Mesenteric fat pad (tissue), 1 donor: ENCODE measurements at places on chromosomes 11 and 22. TPM values are rescaled to one million over a fixed set of nuclear protein-coding genes. Genes with fewer than 3 reads are reported as not detected.

GRCh38 chr11:17991783-17992433 is 20.9 kb downstream of the SERGEF start:
- DNase-seq, result no peak

- no peak for DNase-seq
Observed at GRCh38 chr11:65651589-65652510, 10.9 kb downstream of the RELA start.

- no peak for DNase-seq
Observed at GRCh38 chr11:86099874-86100273, 31.0 kb upstream of the PICALM start.

DNA sequence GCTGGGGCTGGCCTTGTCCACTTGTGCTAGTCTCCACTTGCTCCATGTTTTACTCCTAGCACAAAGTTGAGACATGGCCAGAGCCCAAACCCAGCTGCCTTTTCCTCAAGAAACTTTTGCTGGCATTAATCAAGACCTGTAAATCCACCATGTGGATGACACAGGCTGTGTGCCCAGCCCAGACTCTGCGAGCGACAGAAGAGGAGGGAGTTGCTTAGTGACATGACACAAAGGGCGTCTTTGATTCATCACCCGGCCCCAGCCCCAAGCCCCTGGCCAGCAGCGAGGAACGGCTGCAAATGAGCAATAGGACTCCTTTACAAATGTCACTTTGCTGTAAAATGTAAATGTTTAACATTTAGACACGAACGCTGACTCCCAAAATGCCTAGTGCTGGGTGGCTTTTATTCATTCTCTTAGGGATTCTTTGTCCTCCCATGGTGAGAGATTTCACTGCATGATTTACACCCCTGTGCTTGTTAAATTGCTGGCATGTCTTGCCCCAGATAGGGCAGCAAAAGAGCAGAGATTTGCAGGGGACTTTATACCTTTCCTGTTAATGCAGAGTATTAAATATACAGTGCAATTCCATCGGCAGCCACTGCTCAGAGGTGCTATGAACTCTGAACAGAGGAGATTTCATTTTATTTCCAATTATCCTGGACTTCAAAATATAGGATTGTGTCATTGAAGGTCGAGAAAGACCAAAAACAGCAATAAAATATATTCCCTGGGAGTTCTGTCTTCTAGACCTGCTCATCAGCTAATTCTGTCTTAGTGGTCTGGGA is 263.6 kb upstream of the NCAM1 start:
- no peak for DNase-seq

DNA sequence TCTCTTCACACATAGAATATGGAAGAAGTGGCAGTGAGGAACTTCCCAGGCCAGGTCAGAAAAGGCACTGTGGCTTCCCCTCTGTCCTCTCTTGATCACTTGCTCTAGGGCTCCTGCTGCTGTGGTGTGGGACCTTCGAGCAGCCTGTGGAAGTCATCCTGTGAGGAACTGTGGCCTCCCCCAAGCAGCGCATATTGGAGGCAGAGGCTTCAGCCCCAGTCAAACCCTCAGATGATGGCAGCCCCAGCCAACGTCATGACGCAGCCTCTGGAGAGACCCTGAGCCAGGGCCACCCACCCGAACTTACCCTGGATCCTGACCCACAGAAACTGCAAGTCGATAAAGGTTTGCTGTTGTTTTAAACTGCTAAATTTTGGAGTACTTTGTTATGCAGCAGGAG is 444.9 kb downstream of the TBC1D22A start:
- DNase-seq, result peak; percentile 41

DNA sequence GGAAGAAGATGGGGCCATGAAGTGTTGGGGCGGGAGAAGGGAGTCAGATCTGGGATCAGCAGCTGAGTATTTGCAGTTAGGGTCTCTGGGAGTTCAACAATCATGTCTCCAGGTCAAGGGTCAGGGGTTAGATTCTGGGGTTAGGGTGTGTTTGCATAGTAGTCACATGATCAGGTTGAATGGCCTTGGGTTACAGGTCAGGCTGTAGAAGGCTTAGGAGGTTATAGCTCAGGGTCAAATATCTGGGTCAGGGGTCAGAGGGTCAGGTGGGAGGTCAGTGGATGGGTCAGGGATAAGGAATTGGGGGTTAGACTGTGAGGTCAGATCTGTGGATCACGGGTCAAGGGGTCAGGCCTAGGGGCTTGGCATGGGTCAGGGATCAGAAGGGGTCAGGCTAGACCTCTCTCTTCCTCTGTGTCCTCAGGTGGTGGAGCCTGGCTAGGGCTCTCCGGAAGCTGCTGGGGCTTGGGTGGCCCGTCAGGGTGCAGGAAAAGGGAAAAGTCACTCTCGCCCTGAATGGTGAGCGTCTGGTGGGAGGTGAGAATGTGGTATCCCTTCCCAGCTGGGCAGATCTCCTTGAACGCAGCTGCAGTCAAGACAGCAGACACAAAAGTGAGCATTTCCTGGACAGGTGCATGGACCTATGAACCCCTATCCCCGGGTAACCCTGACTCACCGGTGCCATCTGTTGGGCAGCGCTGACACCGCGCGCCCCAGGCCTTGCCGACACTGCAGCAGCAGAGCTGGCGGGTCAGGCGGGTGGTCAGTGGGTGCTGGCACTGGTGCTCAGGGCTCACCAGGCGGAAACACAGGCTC is 6.4 kb downstream of the LTBP3 start:
- no peak for DNase-seq

DNA sequence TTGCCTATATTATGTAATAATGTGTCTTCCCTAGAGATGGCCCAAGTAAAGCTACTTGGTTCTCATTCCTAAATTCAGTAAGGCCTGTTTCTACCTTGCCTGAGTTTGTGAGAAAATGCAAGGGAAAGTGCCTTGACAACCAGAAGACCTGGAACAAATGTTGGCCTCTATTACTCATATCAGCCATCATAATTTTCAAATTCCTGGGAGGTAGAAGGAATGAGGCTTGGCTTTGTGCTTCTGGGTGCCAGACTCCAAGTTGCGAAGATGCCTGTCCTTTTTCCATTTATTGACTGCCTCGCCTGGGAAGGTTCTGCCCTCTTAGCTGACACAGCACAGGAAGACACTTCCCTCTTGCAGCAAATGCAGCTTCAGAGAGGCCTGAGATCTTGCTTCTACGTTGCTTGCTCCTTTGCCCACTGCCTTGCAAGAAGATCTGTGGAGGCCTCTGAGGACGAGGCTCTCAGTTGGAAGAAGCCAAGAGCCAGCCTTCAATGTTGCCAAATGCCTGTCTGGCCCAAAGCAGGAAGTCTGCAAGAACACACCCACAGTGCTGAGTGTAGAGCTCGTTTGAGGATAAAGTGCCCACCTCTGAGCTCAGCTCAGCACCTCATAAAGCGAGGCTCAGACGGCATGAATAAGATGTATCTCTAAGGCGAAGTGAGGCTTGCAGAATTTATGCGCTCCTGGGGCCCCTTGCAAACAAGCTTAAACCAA is 120.1 kb downstream of the GALNT18 start:
- no peak for DNase-seq

DNA sequence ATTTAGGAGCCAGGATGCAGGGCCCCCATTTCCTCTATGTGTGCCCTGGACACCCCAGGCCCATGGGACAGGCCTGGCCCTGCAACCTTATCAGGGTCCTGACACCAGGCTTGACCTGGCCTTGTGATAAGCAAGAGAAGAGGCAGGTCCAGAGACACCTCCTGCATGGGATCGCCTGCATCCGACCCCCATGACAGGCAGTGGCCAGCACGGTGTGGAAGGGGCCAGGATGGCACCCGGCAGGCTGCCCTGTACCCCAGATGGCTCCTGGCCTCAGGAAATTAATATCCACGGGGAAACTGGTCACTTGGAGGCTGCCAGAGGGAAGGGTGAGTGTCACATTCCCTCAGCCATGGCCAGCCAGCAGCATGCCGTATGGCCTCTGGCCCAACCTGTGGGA is 6.8 kb downstream of the KRTAP5-9 start:
- peak; percentile 57 for DNase-seq

DNA sequence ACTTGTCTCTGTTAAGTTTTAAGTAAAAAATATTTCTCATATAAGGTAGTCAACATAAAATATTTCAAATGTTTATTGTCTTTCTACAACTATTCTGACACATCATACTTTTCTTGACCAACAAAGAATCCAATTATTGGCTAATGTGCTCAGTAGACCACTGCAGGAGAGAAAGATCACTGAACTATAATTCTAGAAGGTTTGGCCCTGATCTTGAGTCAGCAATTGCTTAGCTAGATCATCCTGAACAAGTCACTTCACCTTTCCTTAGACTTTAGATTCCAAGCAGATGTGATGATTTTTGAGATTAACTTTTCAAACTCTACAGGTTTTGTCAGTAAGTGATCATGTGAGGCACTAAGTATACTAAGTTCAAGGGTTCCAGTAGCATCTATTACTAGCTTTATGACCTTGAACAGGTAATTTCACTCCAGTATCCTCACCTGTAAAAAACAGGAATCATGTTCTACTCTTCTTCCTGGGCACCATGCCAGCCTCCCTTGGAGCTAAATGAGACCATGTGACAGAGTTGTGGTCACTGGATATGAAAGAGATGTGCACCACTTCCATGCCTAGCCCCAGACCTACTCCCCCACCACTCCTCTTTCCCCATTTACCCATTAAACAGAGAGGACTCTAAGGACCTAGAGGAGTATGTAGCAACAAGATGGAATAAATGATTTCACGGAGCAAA is 17.3 kb downstream of the PGM2L1 start:
- no peak for DNase-seq

GRCh38 chr22:50530877-50531545 is 1.2 kb upstream of the TYMP start:
- DNase-seq, result peak; percentile 96

DNA sequence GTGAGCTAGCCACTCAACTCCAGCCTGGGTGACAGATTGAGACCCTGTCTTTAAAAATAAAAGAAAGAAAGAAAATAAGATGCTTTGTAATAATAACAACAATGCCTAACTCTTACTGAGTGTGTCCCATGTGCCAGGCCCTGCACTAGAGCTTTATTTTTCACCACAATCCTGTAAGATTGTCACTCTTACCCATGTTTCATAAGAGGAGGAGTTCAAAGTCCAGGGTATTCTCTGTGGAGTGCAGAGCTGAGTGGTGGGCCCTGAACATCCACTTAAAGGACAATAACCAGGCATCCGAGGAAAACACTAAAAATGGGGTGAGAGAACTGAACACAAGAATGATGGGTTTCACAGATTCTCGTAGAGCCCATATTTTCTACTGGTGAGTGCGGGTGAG is 925 bp upstream of the C11orf52 start:
- DNase-seq, result no peak

CSNK2A3 gene
- total RNA-seq, result 2.0 TPM

OVCH2 gene
- not detected for total RNA-seq

CASP5 gene
- 0.29 TPM for total RNA-seq

GDPD4 gene
- total RNA-seq, result not detected

RFPL2 gene
- total RNA-seq, result not detected
